ENCODE measurements at places on chromosomes 2 and 18.

DNA sequence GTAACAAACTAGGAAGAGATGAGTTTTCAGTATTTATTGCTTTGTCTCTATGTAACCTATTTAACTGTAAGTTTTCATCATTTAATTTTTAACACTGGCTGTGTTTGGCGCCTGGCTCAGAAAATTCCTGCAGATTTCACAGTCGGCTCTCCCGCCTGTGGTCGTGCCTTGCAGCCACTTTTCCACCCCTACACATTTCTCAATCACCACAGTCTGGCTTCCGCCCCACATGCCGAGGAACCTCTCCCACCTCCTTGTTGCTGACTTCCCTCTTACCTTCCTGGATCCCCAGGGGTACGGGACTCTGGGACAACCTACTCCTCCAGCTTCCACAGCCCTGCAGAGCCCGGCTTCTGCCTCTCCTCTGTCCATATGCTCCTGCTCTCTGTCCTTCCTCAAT lies 41.6 kb upstream of the MGAT4A start:
- H3K27ac ChIP-seq: peak overlapping the region; percentile 23
- no peak overlapping the region for H3K4me3 ChIP-seq
- peaks cover 24% of the 10 kb centered on the region for H3K4me1 ChIP-seq
- DNase-seq: no peak
- no peaks in the 10 kb centered on the region for H3K36me3 ChIP-seq

- H3K27ac ChIP-seq: no peak overlapping the region
- peaks cover 4% of the 10 kb centered on the region for H3K27me3 ChIP-seq
- H3K36me3 ChIP-seq: no peaks in the 10 kb centered on the region
- no peak for DNase-seq
- H3K4me1 ChIP-seq: no peaks in the 10 kb centered on the region
Observed at GRCh38 chr18:46366751-46367376, 262.7 kb downstream of the HAUS1 start.

GRCh38 chr18:24672165-24672941 lies 211.9 kb downstream of the HRH4 start:
- no peaks in the 10 kb centered on the region for H3K27me3 ChIP-seq
- H3K27ac ChIP-seq: no peak overlapping the region
- no peaks in the 10 kb centered on the region for H3K4me1 ChIP-seq
- H3K36me3 ChIP-seq: no peaks in the 10 kb centered on the region
- no peak overlapping the region for H3K4me3 ChIP-seq
- no peak for DNase-seq

GRCh38 chr2:220394433-220394832 lies 767.0 kb downstream of the SLC4A3 start:
- H3K4me1 ChIP-seq: no peaks in the 10 kb centered on the region
- no peak overlapping the region for H3K27ac ChIP-seq
- H3K4me3 ChIP-seq: no peak overlapping the region
- DNase-seq: no peak
- H3K36me3 ChIP-seq: no peaks in the 10 kb centered on the region
- no peaks in the 10 kb centered on the region for H3K27me3 ChIP-seq

- H3K27me3 ChIP-seq: no peaks in the 10 kb centered on the region
- DNase-seq: no peak
- no peaks in the 10 kb centered on the region for H3K4me1 ChIP-seq
- H3K36me3 ChIP-seq: no peaks in the 10 kb centered on the region
Observed at GRCh38 chr2:160784034-160784433, 290.4 kb upstream of the RBMS1 start.

DNA sequence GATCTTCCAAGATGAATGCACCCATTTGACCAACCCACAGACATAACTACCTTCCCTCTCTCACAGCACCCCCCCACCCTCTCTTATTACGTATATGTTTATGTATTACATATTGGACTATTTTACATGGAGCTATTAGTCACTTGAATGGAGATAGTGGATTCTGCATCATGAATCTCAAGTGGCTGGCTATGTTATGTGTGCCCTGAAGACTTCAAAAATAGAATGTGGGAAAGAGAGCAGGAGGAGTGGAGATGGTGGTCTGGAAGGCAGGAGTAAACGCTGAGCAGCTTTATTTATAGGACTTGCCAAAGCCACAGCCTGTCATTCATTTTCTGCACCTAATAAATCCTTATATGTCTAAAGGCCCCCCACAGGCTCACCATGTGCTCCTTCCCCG lies 4.9 kb downstream of the ANTXR1 start:
- no peak overlapping the region for H3K4me3 ChIP-seq
- no peaks in the 10 kb centered on the region for H3K27me3 ChIP-seq

Measured in osteoblast (primary cell).